Fibroblast of mammary gland (primary cell): ENCODE measurements at places on chromosomes 7 and 10.

- peak; percentile 74 for DNase-seq
Measured at GRCh38 chr7:128209229-128210035, 31.6 kb upstream of the LEP start.

DNA sequence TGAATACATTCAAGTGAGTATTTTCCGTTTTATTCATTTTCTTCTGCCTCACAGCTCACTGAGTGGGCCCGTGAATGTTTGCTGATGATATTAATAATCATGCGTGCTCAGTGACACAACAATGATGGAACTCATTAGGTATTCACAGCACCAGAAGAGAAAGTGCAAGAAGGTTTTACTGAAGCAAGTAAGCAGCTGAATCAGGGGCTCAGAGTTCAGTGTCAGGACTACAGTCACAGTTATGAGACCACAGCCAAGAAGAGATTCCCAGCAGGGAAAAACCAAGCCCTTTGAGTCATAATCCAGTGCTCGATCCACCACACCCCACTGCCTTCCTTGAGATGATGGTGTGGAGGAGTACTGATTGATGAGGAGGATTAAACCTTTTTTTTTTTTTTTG, 247.4 kb downstream of the KIAA1217 start:
- peak; percentile 99 for DNase-seq

DNA sequence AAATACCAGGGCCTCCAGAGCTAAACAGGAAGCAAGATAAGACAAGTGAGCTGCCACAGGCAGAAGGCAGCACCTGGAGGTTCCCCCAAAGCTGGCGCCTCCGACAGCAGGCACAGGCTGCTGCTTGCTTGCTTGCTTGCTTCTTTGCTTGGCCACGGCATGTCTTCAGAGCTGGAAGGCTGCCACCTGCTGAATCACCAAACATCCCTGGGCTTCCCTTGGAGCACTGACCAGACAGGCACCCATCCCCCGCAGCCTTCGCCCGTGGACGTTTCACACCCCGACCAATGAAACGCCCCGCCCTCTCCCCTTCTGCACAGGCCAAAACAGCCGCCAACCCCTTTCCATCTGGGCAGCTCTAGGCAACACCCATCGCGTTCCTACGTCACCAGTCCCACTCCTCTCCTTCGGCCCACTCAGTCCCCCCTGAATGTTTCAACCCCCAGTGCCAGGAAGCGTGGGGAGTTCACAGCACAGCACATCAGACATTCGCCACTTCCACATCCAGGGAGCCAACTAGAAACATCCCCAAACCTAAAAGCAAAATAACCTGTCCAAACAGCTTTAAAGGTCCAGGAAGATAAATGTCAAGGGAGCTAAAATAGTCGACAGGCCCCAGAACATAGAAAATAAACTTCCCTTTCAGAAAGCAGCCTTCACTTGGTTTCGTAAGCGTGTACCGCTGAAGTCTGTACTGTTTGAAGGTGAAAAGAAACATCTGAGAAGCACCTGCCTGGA, 1.6 kb downstream of the SGMS1 start:
- peak; percentile 95 for DNase-seq

- DNase-seq, result no peak
Measured at GRCh38 chr7:77765481-77765880, 32.8 kb downstream of the TMEM60 start.

GRCh38 chr10:81192221-81192788, 654.6 kb downstream of the SH2D4B start:
- no peak for DNase-seq

GRCh38 chr7:83519240-83519639, 129.7 kb downstream of the SEMA3E start:
- DNase-seq, result no peak

- no peak for DNase-seq
Measured at GRCh38 chr10:130326954-130327353, 190.8 kb downstream of the GLRX3 start.

- peak; percentile 83 for DNase-seq
Measured at GRCh38 chr10:36492590-36493515, 632.5 kb upstream of the ANKRD30A start.

GRCh38 chr7:80771523-80771922, 133.1 kb downstream of the CD36 start:
- DNase-seq, result peak; percentile 36

- no peak for DNase-seq
Measured at GRCh38 chr7:30526163-30526562, 21.5 kb upstream of the GGCT start.

DNA sequence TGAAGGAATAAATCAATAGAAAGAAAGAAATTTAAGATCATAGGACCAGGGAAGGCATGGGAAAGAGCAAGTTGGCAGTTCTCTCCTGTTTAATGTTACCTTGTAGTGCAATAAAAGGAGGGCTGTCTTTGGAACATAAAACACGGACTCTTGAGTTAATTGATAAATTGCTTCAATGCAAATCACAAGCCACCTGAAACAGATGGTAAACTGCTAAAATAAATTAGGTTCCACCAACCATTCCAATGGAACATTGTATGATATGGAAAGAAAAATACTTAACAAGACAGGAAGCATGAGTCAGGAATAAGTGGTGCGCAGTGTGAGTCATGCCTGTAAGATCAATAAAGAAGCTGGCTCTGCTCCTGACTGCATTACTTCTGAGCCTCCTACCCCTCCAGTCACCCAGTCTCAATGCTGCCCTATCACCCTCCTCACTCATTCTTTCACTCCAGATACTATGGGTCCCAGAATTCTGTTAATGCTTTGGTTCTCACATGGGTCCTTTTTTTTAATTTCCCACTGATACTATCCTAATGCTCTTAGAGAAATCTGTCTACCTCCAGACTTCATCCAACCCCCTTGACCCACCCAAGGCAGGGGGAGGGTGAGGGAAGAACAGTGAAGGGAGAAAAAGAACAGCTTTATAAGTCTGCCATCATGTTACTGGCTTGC, 78.9 kb downstream of the LRRC17 start:
- DNase-seq, result peak; percentile 98

GRCh38 chr10:15265558-15265957, 97.1 kb upstream of the NMT2 start:
- no peak for DNase-seq

DNA sequence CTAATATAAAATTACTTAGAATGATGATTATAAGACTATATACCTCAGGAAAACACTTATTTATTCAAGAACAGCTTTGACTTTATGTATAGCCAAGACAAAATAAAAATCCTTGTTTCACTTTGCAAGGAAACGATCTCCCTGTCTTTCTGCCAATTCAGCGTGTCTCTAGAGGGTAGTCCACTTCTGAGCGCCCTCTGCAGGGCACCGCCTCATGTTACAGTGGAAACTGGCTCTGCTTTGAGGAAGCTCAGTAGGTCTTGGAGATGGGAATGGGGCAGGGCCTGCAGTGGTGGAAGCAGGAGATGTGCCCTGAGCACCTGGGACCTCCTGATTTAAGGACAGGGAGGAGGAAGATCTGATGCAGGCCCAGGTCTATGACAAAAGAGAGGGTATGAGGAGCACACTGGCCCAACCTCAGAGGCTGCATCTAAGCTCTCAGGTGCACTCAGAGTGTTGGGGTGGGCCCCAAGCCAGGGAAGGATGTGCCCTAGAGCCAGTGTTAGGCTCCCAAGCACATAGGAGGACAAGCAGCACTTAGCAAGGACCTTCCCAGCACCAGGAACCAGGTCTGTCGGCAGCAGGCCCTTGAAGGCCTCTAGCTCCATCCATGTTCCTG, 481.0 kb downstream of the TNS3 start:
- peak; percentile 69 for DNase-seq

- DNase-seq, result no peak
Measured at GRCh38 chr7:20063644-20064043, 153.5 kb downstream of the MACC1 start.

DNA sequence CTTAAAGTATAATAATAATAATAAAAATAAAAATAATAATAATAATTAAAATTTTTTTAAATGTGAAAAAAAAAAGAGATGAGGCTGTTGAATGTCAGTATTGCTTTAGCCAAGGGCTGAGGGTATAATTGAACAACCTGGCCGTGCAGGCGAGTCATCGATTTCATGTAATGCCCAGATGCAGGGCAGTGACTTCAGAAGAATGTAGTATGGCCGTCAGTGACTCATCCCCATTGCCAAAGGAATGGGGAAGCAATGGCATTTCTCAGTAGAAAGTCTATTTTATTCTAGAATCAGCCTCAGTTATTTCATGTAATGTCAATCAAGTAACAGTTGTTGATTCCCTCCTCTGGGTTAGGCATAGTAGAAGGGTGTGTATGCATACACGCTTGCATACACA, 516.4 kb downstream of the GLRX3 start:
- peak; percentile 1 for DNase-seq
